ENCODE measurements at places on chromosomes 12 and 14.

DNA sequence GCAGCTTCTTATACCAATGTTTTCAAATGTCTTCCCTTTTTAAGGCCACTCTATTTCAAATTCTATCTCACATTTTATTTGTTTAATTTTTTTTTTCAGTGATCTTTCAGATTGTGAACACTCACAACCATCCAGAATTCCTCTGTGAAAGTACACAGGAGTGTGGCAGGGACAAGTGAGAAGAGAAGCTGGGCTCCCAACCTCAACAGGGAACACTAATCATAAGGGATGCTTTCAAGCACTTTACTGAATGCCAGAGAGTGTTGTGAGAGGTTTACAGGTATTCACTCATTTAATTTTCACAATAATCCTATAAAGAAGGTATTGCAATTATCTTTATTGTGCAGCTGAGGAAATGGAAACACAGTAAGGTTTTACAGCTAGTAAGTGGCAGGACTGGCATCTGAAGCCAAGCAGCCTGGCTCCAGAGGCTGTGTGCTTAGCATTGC lies 60.1 kb upstream of the PYGL start:
- no peak for DNase-seq

GRCh38 chr12:9333161-9333560 lies 125.0 kb upstream of the PZP start:
- no peak for DNase-seq

DNA sequence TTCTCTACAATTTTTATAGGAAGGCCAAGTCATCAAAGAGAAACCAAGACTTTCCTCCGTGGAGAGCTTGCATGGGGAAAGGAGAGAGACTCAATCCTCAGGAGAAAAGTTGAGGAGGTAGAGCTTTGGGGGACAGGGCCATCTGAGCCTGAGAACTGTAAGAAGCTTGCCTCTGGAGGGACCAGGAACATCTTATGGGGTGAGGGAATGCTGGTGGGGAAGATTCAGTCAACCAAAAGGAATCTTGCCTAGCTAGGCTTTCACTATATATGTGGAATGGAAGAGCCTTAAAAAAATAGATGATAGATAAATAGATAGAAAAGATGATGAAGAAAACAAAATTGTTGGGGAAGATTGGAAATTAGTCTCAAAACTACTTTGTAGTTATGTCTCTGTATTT lies 63.5 kb downstream of the DYRK2 start:
- no peak for DNase-seq

GRCh38 chr14:89498878-89499277 lies 81.8 kb upstream of the FOXN3 start:
- no peak for DNase-seq

- no peak for DNase-seq
Measured at GRCh38 chr14:93859957-93860356, 67.2 kb upstream of the FAM181A start.

GRCh38 chr12:100141666-100141997 lies 1.0 kb downstream of the BLTP3B start:
- peak; percentile 20 for DNase-seq

- no peak for DNase-seq
Measured at GRCh38 chr12:113808095-113808951, 157.8 kb downstream of the RBM19 start.

DNA sequence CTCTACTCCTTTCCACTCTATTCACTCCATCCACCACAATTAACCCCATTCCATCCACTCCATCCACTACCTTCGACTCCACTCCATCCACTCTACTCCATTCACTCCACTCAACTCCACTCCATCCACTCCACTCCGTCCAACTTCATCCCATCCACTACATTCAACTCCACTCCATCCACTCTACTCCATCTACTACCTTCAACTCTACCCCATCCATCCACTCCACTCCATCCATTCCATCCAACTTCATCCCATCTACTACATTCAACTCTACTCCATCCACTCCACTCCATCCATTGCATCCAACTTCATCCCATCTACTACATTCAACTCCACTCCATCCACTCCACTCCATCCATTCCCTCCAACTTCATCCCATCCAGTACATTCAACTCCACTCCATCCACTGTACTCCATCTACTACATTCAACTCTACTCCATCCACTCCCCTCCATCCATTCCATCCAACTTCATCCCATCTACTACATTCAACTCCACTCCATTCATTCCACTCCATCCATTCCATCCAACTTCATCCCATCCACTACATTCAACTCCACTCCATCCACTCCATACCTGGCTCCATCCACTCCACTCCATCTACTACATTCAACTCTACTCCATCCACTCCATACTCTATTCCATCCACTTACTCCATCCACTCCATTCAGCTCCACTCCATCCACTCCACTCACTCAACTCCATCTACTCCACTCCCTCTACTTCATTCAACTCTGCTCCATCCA lies 16.4 kb downstream of the HNF1A start:
- no peak for DNase-seq

- DNase-seq = peak; percentile 67
Measured at GRCh38 chr12:48183091-48183875, at the start of gene CCDC184. TSS of gene CCDC184 (plus strand) at chr12:48183644. CDS start at chr12:48184123, 479 bp downstream.

DNA sequence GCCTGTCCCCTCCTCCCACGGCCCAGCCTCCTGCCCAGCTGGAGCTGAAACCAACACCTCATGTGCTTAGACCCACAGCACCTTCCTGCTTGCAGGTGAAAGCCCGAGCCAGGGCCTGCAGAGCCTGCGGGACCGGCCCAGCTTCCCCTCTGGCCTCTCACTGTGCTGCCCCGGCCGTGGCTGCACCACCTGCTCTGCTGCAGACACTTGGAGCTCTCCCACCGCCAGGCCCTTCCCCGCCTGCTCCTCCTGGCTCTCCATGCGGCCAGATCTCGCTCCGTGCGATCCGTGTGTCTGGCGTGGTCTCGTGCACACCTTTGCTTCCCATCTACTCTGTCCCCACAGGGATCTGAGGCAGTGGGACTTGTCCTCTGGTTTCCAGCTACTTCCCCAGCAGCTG lies 72.2 kb upstream of the FBRSL1 start:
- no peak for DNase-seq

DNA sequence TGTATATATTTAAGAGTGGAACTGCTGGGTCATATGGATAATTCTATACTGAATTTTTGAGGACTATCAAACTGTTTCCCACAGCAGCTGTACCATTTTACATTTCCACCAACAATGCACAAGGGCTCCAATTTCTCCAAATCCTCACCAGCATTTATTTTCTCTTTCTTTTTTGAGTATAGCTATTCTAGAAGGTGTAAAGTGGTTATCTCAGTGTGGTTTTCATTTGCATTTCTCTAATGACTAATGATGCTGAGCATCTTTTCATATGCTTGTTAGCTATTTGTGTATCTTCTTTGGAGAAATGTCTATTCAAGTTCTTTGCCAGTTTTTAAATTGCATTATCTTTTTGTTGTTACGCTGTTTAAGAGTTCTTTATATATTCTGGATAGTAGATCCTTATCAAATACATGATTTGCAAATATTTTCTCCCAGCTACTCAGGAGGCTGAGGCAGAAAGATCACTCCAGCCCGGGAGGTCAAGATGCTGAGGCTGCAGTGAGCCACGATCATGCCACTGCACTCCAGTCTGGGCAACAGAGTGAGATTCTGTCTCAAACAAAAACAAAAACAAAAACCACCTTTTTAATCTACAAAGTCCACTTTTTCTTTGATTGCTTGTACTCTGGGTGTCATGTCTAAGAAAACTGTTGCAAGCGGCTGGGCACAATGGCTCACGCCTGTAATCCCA lies 32.8 kb downstream of the GTF2A1 start:
- DNase-seq = no peak

DNA sequence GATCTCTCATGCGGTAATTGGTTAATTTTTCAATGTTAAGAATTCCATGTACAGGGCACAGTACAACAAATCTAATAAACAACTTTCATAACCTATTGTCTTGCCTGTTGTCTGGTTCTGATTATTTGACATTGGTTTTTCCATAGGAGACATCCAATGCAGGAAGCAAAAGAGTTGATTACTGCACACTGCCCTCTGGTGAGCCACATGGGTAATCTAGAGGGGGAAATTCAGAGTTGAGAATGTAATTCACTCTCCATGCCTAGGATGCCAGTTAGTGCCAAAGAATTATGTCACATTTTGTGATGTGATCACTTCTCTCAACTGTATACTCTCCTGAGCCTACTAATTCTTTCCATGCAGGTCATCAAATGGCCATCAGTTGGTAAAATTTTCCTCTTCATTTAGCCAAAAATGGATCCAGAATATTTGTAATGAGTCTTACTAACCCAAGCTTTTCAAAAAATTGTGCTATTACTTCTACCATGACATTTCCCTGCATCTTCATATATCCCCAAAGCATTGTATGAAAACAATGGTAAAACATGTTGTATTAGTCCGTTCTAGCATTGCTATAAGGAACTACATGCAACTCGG lies 17.7 kb upstream of the CCDC91 start:
- DNase-seq = no peak

GRCh38 chr14:39492267-39492666 lies 60.0 kb upstream of the FBXO33 start:
- no peak for DNase-seq

GRCh38 chr12:88816201-88816600 lies 235.9 kb upstream of the KITLG start:
- no peak for DNase-seq

GRCh38 chr12:52191841-52192791 lies at the start of gene KRT80:
TSS of gene KRT80 (minus strand) at chr12:52192014. CDS start at chr12:52191902, 112 bp downstream.
- peak; percentile 34 for DNase-seq

DNA sequence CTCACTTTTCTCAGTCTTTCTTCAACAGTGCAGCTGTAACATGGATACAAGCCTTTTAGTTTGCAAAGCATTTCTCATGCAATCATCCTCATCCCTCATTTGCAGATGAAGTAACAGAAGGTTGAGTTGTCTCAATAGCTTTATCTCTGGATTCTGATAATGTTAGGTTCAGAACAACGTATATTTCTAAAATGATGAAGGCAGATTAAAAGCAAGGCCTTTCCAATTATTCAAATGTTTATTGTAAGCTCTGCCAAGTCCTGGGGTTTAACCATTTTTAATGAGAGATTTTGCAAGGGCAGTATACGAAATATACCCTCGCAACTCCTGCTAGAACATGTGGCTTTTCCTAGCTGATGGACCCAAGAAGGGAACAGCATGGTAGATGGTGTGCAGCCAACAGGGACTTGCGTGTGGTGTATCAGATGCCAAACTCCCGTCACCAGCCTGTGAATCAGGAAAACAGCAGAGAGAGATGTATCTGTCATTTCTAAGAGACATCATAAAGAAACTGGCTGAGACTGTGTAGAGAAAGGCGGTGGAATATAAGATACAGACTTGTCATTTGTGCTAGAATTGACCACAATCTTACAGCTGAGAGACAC lies 319.7 kb downstream of the MED13L start:
- no peak for DNase-seq

DNA sequence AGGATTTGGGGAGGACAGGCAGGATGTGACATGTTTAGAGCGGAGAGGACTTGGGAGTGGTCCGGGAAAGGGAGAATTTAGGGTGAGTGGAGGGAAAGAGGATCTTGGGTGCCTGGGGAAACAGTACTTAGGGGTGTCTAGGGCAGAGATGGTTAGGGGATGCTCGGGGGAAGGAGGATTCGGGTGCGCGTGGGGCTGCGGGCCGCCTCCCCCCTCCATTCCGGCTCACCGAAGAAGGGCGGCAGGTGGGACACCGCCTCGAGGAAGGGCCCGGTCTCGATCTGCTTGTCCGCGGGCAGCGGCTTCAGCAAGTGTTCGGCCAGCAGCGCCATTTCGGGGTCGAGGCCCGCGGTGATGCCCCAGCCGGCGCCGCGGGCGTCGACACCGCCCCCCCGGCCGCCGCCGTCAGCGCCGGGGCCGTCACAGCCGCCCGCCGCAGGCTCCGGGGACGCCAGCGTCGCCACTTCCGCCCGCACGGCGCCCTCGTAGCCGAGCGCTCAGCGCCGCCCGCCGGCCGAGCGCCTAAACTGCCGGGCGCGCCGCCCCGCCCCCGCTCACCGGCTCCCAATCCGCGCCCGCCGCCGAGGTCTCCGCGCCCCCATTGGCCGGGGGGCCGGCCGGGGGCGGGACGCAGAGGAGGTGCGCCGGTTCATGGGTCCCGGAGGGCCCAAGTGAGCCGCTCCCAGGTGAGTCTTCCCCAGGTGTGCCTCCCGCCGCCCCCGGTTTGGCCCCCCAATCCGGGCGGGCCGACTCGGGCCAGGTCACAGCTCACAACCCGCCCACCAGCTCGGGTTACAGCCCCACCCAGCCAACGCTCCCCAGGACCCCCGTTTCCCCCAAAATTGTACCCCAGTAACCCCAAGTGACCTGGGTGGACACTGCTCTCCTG lies at the start of gene GLTP:
GLTP (minus strand) TSS at position 499 of the 889 bp plus-strand sequence; CDS start at position 332, 167 bp downstream.
- peak; percentile 85 for DNase-seq

DNA sequence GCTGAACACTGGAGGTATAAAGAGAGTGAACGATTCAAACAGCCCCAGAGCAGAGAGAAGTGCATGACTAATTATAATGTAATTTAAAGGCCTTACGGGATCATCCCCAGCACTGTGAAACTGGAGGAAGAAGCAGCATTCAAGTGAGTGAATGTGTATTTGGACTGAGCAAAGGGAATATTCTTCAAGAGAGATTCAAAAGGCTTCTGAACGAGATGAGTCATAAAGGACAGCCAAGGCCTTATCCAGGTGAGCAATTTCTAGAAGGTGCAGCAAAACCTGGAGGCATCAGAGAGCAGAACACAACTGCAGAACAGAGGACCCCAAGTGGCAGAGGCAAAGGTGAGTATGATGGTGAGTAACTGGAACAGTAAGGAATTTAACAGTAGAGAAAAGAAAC lies 127.2 kb downstream of the BCAT1 start:
- DNase-seq = peak; percentile 11

Data from stimulated activated CD4-positive, alpha-beta T cell treated with anti-CD3 and anti-CD28 coated beads, Interleukin-1b, Interleukin-23, amount 100 ng/mL, for 48 hours (primary cell).